ENCODE measurements at places on chromosomes 7 and 10.

DNA sequence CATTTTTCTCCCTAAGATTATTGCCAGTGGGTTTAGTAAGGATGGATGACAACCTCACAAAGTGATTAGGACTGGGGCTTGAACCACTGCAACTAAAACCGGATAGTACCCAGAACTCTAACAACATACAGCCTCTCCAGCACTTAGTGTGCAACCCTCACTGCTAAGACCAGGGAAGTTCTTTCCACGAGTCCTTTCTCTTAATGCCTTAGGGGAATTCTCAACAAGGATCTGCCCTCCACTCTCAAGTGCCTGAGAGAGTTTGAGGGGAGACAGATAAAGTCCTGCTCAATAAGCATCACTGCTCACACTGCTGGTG, 104.6 kb downstream of the NRP1 start:
- DNase-seq, result no peak

DNA sequence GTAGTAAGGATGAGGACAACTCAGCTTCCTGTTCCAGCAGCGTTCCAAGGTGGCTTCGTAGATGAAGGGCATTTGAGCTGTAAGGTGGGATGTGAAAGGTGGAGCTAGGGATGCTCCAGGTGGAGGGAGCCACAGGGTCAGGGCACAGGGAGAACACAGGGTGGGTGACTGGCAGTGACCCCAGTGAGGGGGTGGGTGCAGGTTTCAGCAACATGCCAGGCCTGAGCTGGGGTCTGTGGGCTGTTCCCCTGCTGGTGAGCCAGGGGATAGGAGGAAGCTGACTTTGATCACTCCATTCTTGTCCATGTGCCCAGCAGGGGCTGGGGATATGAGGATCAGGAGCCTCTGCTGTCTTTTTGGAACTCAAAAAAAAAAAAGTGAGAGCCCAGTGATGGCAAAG, 33.2 kb downstream of the CDH23 start:
- DNase-seq, result no peak

GRCh38 chr7:29988424-29989256, 961 bp downstream of the SCRN1 start:
- peak; percentile 9 for DNase-seq

- DNase-seq, result no peak
Observed at GRCh38 chr10:97784200-97784810, 12.5 kb upstream of the SFRP5 start.

DNA sequence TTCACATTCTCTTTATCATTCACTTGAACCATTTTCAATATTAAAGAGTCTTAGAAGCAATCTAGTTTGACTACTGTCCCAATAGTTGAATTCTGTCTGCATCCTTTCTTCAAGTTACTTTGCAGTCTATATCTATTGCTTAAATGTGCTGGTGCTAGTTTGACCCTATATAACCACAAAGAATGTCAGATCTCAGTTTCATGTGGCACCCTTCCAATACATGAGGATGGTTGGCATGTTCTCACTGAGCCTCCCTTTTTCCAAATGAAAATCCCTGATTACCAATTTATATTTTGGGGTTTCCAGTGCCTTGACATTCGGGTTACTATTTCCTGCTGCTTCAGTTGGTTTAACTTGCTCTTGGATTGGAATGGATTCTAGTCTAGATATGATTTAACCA, 292.7 kb downstream of the EXOC4 start:
- no peak for DNase-seq

DNA sequence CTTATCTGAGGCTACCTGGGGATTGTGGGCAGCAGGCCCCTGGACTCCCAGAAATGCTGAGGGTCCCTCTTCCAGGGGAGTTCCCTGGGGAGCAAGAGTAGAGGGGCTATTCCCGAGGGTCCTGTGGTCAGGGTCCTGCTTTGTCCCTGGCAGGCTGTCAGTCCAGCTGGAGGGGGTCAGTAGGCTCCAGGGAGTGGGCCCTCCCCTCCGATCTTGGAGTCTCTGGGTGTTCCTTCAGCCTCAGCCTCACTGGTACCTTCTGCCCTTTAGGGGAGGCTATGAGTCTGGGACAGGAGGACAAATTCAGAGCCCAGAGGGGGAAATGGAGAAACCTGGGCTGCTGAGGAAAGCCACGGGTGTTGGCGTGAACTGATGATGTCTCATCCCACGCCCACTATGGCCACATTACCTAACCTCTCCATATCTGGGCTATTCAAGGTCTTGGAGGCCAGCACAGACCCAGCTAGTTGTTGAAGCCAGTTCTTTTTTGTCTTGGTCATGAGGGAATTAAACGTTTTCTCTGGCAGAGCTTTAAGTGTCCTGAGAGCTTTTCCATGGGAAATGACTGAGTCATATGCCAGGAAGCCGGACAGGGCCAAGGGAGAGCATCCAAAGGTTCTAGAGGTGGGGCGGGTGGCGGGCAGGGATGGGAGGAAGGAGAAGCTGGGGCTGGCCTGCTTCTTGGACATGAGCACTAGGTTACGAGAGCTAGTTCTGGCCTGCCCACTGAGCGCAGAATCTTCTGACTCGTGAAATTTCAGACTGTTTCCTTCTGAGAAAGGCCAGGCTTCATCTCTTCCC, 6.2 kb downstream of the CALHM2 start:
- no peak for DNase-seq

- peak; percentile 69 for DNase-seq
Observed at GRCh38 chr10:110387983-110388686, 83.4 kb upstream of the SMNDC1 start.

GRCh38 chr7:26458466-26459145, 166.9 kb downstream of the SNX10 start:
- no peak for DNase-seq

DNA sequence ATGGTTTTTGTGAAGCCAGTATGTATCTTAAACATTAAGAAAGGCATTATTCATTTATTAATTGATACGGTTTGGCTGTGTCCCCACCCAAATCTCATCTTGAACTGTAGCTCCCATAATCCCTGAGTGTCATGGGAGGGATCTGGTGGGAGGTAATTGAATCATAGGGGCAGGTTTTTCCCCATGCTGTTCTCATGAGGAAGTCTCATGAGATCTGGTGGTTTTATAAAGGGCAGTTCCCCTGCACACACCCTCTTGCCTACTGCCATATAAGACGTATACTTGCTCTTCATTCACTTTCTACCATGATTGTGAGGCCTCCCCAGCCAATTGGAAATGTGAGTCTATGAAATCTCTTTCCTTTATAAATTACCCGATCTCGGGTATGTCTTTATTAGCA, 28.1 kb downstream of the OTUD1 start:
- DNase-seq, result no peak

GRCh38 chr10:36624551-36625100, 500.8 kb upstream of the ANKRD30A start:
- DNase-seq, result no peak

- no peak for DNase-seq
Observed at GRCh38 chr7:66847879-66848790, 72.9 kb upstream of the TMEM248 start.

GRCh38 chr10:128144547-128144946, 18.3 kb upstream of the MKI67 start:
- no peak for DNase-seq

GRCh38 chr7:40015790-40016296, 65.8 kb downstream of the CDK13 start:
- no peak for DNase-seq

- no peak for DNase-seq
Observed at GRCh38 chr10:76150139-76150875, 718.9 kb downstream of the LRMDA start.

- no peak for DNase-seq
Observed at GRCh38 chr10:35417795-35418194, 81.5 kb downstream of the CCNY start.

GRCh38 chr10:26843736-26844135, 17.0 kb downstream of the ABI1 start:
- no peak for DNase-seq

GRCh38 chr10:290026-290725, 154.9 kb downstream of the ZMYND11 start:
- no peak for DNase-seq

GRCh38 chr7:48617993-48618392, 306.4 kb upstream of the CDC14C start:
- no peak for DNase-seq
